Stimulated activated CD8-positive, alpha-beta memory T cell treated with anti-CD3 and anti-CD28 coated beads, Interleukin-7, amount 100 ng/mL, for 1 hour (primary cell): ENCODE measurements at places on chromosomes 16 and 17.

GRCh38 chr16:78796221-78796866, 696.9 kb downstream of the WWOX start:
- no peak for DNase-seq

DNA sequence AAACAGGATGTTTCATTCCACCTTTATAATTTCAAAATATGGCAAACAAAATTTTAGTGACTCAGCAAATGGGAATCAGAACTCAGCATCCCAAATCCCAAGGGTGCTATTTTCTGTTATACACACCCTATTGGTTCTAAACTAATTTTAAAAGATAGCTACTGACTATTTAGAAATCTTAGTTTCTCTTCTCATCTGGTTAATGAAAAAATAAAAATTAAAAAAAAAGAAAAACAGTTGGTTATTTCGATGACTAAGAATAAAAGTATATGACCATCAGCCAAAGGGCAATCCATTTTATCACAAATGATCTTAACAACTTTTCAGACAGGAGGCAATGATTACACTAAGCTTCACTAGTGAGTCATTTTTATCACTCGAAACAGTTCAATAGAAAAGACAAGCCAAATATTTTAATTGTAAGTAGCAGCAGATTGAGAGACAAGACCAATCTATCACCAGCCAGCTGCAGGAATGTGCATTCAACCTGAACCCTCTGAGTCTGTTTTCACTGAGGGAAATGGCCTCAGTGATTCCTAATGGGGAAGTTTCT, 15.2 kb downstream of the PHLPP2 start:
- no peak for DNase-seq

DNA sequence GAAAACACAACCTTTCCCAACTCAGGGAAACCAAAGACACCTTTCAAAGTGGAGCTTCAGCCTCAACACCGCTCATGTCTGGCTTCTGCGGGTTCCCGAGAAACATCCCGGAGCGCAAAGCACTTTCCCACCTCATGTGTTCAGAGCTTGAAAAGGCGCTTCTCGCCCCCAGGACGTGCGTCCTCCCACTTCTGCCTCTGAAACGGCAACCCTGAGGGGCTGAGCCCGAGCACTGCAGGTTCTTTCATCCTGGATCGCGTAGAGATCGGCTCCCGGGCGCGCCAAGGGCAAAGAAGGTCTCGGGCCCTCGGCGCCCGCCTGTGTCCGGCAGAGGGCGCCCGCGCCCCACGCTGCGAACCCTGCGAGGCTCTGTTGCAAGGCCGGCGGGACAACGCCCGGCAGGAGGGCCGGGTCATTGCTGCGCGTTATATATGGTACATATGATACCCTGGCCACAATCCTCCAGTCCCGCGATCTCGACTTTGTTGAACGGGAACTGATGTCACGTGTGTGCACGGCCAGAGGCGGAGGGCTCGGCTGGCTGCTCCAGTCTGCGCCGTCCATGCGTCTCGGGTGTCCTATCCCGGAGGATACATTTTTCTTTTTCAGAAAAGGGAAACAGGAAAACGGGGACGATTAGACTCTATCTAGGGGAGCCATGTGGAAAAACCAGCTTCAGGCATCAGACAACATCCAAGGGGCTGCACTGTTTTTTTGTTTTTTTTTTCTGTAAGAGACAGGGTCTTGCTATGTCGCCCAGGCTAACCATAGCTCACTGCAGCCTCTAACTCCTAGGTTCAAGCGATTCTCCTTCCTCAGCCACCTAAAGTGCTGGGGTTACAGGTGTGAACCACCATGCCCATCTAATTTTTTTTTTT, 19.1 kb downstream of the COQ7 start:
- DNase-seq: peak; percentile 59

DNA sequence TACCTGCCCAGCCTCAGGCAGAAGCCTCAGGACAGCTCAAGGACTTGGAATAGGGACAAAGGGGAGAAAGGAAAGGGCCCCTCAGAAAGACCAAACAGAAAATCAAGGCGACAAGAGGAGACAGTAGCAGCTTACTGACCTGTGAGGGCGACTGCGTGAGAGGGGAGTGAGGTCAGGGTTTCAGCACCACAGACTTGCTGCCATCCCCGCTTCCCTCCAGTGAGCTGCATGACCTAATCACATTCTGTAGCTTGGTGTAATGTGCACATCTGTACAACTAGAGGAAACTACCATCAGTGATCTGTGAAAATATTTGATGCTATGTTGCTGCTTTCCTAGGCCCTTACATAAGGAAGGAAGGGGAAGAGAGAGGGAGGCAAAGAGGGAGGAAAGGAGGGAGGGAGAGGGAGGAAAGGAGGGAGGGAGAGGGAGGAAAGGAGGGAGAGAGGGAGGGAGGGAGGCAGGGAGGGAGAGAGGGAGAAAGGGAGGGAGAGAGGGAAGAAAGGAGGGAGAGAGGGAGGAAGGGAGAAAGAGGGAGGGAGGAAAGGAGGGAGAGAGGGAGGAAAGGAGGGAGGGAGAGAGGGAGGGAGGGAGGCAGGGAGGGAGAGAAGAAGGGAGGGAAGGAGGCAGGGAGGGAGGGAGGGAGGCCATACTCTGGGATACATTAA, 404.9 kb upstream of the CDH5 start:
- no peak for DNase-seq

DNA sequence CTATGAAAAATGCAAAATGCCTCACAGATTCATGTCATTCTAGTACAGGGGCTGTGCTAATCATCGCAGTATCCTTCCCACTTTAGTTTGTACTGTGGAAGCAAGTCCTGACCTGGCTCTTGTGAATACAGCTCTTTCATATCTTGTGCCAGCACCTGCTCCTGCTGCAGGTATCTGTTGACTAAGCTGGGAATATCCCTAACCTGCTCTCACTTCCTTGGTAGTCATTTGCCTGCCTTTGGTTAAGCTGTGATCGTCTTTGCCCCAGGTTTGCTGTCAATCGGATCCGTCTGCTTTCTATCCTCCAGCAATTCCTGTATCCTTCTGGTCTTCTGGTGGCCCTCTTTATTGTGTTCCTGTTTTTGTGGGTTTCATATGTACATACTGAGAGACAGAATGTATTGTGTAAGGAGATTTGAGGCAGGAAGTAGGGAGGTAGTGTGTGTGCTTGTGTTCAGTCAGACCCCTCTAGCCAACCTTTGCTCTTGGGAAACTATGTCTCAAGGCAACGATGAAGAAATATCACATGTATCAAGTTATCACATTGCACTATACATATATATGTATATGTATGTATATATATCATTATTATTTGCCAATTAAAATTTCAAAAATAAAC, 7.7 kb upstream of the GINS3 start:
- no peak for DNase-seq

GRCh38 chr16:28936784-28937155, 5.0 kb downstream of the CD19 start:
- no peak for DNase-seq

- DNase-seq: no peak
These were observed 95.9 kb downstream of the METRNL start for GRCh38 chr17:83175119-83175821.

DNA sequence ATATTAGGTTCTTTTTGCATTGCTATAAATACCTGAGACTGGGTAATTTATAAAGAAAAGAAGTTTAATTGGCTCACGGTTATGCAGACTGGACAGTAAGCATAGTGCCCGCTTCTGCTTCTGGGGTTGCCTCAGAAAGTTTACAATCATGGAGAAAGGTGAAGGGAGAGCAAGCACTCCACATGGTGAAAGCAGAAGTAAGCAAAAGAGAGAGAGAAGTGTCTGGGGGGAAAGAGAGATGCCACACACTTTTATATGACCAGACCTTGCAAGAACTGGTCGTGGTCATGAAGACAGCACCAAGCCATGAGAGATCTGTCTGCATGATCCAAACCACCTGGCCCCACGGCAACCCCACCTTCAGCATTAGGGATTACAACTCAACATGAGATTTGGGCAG, 45.4 kb downstream of the KCNJ16 start:
- no peak for DNase-seq

GRCh38 chr16:3810198-3810664, 70.3 kb downstream of the CREBBP start:
- no peak for DNase-seq

GRCh38 chr17:17077861-17078732, 35.8 kb downstream of the MPRIP start:
- DNase-seq: no peak

DNA sequence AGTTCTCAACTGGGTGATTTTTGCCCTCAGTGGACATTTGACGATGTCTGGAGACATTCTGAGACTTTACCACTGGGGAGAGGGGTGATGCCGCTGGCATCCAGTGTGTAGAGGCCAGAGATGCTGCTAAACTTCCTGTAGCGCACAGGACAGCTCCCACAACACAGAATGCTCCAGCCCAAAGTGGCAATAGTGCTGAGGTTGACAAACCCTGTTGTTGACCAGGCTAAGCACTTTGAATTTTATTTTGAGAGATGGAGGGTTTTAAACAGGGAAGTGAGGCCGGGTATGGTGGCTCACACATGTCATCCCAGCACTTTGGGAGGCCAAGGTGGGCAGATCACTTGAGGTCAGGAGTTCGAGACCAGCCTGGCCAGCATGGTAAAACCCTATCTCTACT, 44.0 kb downstream of the SYT17 start:
- no peak for DNase-seq

GRCh38 chr16:74199066-74199841, 97.4 kb upstream of the PSMD7 start:
- no peak for DNase-seq

DNA sequence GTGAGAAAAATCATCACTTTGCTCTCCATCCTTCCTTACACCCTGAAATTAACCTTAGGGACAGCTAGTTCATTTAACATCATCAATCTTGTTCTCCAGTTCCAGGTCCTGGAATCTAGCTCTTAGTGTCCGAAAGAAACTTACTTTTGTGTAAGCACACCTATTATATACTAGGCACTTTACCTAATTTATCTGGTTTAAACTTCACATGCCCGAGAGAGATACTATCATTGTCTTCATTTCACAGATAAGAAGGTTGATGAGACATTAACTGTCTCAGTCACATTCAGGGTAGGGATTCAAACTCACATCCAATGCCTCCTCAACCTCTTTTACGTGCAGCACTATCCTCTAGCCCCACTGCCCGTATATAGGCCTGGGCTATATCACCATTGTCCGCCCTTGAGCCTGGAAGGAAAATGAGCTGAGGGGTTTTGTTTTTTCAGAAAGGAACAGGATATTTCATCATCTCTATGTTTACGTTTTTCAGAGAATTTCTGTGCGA, 501 bp upstream of the AP2B1 start:
- DNase-seq: no peak

DNA sequence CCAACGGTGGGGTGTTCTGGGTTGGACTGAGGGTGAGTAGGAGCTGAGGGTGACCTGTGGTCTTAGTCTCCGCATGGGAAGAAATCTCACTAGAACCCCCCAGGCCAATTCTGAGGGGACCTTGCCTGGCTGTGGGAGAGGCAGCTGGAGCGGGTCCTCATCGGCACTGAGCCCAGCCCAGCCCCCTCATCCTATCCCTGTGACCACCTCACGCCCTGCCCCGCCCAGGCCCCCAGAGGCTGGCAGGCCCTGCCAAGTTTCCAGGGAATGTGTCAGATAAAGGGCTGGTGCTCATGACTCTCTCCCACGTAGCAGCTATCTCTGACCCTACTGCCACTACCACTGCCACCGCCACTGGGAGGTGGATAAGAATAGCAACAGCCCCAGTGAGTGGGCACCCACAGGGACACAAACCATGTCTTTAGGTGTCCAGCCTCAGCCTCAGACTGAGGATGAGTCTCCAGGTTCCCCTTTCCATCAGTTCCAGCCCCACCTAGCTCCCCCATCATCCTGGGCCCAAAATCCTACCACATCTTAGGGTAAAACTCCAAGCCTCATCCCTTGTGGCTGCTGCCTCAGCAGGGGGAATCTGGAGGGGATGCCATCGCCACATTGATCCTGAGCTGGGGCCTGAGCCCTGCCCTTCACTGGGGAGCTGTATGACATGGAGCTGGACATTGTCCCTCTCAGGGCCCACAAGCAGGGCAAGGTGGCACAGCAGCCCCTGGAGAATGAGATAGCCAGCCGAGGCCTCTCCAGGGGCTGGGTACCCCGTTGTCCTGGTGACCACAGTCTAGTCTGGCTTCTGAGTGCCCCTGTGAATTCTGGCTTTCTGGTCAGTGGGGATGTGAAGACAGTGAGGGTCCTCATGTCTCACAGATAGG, 14.9 kb downstream of the CDH16 start:
- DNase-seq: no peak

- DNase-seq: no peak
These were observed 368.6 kb downstream of the CDH13 start for GRCh38 chr16:82995286-82995923.

DNA sequence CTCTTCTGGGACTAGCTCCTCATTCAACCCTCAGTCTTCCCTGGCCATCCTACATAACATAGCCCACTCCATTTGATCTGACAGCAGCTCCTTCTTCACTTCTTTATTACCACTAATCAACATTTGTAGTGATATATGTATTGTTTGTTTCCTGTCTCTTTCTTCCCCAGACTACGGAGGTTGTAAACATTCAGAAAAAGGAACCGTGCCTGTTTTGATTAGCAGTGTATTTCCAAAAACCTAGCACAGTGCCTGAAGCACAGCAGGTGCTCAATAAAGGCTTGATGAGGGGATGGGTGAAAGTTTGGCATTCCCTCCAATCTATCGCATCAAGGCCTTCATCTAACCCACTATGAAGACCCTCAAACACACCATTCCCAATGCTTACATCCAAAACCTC, 150.8 kb downstream of the XYLT1 start:
- DNase-seq: no peak

DNA sequence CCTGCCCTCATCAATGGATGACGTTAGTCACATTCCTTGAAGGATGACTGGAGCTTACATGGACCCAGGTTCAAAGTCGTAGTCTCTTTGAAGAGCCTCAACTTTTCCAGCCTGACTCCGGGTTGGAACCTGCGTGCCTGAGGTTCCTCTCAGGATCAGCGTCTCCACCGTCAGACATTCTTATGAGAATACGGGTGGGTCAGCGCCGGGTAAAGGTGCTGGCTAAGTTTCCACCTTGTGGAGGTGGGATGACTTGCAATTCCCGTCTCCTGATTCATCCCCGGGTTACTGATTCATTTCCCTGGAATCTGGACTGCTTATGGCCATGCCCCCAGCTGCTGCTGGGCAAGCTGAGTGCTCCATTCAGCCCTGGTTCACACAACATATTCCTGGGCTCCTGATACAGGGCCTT, 38.9 kb upstream of the CMIP start:
- DNase-seq: no peak

DNA sequence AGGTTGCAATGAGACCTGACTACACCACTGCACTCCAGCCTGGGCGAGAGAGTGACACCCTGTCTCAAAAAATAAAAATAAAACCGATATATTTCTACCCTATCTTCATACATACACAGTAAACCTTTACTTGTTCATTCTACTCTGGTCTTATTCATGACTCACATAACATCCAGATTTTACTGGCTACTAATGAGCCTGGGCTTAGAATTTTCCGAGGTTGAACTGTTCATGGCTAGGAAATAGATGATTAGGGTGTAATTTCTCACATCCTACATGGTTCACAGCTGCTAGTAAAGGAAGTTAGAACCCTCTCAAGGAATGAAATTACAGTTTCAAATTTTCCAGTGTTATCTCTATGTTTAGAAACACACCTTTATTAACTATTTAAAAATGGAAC, 14.7 kb downstream of the GSPT1 start:
- DNase-seq: no peak

- DNase-seq: no peak
These were observed 11.9 kb downstream of the SERPINF1 start for GRCh38 chr17:1773696-1774181.

- DNase-seq: no peak
These were observed 63.0 kb downstream of the PGS1 start for GRCh38 chr17:78441271-78441971.
